ENCODE measurements at places on chromosomes 11 and 22.
A peak's percentile ranks its signal among the peaks of the same experiment; 100 is the strongest.

DNA sequence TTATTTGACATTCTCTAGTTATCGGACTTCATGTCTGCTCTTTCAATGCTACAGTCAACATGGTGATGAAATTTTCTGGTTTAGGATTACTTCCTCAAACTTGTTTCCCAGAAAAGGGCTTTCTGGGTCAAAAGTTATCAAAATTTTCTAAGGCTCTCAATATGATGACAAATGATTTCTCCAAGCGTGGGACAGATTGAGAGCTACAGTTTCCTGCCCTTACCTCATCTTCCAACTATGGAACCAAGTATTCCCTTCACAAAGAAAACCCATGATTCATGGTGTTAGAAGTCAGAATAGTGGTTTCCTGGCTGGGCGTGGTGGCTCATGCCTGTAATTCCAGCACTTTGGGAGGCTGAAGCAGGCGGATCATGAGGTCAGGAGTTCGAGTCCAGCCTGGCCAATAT, 17.8 kb downstream of the MYO18B start:
- H3K27ac ChIP-seq = no peak overlapping the region
- H3K4me3 ChIP-seq = no peak overlapping the region
- H3K36me3 ChIP-seq = no peaks in the 10 kb centered on the region
- no peaks in the 10 kb centered on the region for H3K4me1 ChIP-seq
- H3K27me3 ChIP-seq = no peaks in the 10 kb centered on the region
- DNase-seq = peak; percentile 68

DNA sequence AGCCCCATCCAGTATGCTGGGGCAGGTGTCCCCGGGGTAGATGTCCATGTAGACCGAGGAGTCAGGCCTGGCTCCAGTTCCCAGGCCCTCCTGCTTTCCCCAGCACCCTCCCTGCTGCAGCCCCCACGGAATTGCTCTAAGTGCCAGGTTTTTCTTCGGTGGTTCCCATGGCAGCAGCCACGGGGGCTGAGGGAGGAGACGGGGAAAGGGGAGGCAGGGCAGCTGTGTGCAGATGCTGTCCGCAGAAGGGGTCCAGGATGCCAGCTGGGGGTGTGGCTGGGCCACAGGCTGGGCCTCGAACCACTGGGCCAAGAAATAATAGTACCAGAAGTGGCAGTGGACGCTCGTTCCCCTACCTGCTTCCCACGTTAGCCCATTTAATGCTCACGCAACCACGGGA, 25.0 kb downstream of the SHISAL1 start:
- H3K4me1 ChIP-seq = no peaks in the 10 kb centered on the region
- no peaks in the 10 kb centered on the region for H3K27me3 ChIP-seq
- no peaks in the 10 kb centered on the region for H3K36me3 ChIP-seq
- H3K27ac ChIP-seq = no peak overlapping the region
- DNase-seq = no peak

- H3K27me3 ChIP-seq = no peaks in the 10 kb centered on the region
- no peaks in the 10 kb centered on the region for H3K36me3 ChIP-seq
- peaks cover 5% of the 10 kb centered on the region for H3K4me1 ChIP-seq
- H3K27ac ChIP-seq = no peak overlapping the region
- no peak for DNase-seq
These were observed 14.9 kb downstream of the RAC2 start for GRCh38 chr22:37229012-37229804.

- peaks cover 2% of the 10 kb centered on the region for H3K27me3 ChIP-seq
- H3K27ac ChIP-seq = no peak overlapping the region
- no peak for DNase-seq
- H3K4me1 ChIP-seq = no peaks in the 10 kb centered on the region
These were observed 28.1 kb upstream of the ZBTB16 start for GRCh38 chr11:114031246-114031966.

GRCh38 chr11:1009991-1010390, 26.5 kb downstream of the MUC6 start:
- H3K27ac ChIP-seq = no peak overlapping the region
- H3K36me3 ChIP-seq = peaks cover 65% of the 10 kb centered on the region
- H3K4me3 ChIP-seq = no peak overlapping the region
- DNase-seq = no peak
- H3K4me1 ChIP-seq = no peaks in the 10 kb centered on the region

GRCh38 chr11:85826116-85826855, 15.3 kb upstream of the SYTL2 start:
- H3K36me3 ChIP-seq = no peaks in the 10 kb centered on the region
- no peak overlapping the region for H3K4me3 ChIP-seq
- H3K4me1 ChIP-seq = peaks cover 13% of the 10 kb centered on the region
- DNase-seq = peak; percentile 40
- H3K27ac ChIP-seq = no peak overlapping the region

DNA sequence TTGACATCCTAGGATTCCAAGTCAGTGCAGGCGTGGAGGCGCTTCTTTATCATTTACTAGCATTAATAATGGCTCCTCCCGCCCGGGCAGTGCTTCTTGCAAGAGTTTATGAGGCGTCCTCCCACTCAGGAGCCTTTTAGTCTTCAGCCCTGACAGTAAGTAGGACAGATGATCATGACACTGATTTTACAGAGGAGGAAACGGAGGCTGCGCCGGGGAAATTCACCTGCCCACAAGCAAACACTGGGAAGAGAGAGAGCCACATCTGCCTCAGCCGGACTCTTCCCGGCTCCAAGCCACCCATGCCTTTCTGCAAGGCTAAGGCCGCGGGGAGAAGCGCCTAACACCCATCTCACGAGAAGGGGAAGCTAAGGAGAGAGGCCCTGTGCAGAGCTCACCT, 35.9 kb downstream of the KIAA0930 start:
- no peak for DNase-seq
- no peak overlapping the region for H3K27ac ChIP-seq
- H3K27me3 ChIP-seq = no peaks in the 10 kb centered on the region
- H3K4me3 ChIP-seq = no peak overlapping the region
- peaks cover 39% of the 10 kb centered on the region for H3K4me1 ChIP-seq

Measured in trophoblast cell (in vitro differentiated cells and primary cell).